Hematopoietic multipotent progenitor cell (in vitro differentiated cells): ENCODE measurements at places on chromosomes 4 and X.

DNA sequence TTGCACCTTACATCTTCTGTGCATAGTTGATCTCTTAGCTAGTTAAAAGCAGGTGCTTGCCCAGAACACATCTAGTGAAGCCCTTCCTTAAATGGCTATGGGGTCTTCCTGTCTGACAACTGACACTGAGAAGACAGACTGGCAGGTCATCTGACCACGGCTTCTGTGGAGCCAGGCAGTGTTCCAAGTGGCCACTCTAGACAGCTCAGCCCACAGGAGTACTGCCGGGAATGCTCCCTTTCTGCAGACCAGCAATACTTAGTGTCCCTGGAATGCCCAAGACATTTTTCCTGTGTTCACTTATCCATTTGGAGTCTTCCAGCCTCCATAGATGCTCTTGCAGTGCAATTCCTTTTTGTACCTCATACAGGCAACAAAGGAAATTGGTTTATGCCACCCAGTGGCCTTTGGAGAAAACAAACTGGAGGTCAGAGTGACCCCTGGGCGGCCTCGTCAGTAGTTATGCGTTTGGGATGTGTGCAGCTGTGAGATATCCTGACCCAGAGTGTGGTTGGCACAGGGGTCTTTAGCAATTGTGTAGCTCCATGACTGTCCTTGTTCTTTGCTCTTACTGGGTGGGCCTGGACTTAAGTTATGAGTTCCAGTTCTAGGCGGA lies 335.5 kb downstream of the ARHGAP10 start:
- no peak for DNase-seq

DNA sequence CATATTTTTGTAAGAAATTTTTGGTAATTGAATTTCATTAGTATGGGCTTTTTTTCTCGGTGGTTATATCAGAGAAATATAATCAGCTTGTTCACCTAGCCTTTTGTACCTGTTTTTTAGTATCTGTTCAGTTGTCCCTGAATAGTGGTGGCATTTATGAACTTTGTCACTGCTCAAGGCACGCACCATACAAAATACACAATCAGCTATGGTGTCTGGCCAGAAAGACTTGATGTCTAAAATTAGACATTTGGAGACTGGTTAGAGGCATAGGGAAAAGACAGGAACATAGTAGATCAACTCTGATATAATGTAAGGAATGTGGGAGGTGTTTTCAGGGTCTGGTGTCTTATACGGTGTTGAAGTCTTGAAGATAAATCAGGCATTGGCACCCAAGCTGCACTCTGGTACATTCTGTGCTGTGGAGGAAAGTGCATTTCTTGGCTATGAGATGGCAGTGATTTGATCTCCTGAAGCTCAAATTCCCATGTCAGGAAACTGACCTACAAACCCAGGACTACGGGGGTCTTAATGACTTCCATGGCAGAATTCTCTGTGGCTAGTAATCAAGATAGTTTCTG lies 3.6 kb downstream of the ART3 start:
- DNase-seq, result no peak

DNA sequence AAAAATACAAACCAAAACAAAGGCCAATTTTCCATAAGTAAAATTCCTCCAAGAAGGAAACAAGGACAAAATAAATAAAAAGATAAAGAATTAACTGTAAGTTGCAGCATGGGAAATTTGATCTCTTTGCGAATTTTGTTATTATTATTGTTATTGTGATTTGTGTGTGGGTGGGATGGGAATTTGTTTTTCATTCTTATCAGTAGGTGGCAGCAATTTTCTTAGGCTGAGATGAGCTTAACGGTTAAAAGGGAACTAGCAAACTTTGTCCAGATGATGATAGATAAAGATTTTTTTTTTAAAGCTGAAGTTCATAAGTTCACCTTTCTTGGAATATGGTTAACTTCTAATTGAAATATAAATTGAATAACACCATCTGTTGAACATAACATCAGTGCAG lies 83.2 kb upstream of the IL1RAPL2 start:
- no peak for DNase-seq

GRCh38 chr4:4457803-4458553 lies 71.1 kb downstream of the NSG1 start:
- no peak for DNase-seq
